ENCODE measurements at places on chromosomes 11 and 22. TPM values are rescaled to one million over a fixed set of nuclear protein-coding genes. Genes with fewer than 3 reads are reported as not detected.

Gene TRIM29
- total RNA-seq: 0.50 TPM

Gene P2RY2
- 19.7 TPM for total RNA-seq

Gene OR52E8
- total RNA-seq: not detected

DNA sequence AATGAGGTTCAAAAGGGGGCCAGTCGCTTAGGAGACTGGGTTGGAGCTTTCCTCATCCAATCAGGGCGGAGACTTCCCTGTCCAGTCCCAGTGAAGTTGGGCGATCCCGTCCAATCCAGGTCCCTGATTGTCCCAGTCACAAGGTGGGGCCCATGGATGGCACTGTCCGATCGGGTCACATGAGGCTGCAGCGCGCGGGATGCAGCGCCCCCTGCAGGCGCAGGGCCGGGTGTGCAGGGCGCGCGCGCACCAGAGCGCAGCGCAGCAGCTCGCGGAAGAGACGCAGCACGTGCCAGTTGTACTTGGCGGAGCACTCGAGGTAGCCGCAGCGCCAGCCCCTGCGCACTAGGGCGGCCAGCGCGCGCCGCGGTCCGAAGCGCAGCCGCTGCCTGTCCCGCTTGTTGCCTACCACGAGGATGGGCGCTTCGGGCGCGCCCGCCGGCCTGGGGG lies 2.3 kb downstream of the RASL10A start:
- peak; percentile 67 for DNase-seq

DNA sequence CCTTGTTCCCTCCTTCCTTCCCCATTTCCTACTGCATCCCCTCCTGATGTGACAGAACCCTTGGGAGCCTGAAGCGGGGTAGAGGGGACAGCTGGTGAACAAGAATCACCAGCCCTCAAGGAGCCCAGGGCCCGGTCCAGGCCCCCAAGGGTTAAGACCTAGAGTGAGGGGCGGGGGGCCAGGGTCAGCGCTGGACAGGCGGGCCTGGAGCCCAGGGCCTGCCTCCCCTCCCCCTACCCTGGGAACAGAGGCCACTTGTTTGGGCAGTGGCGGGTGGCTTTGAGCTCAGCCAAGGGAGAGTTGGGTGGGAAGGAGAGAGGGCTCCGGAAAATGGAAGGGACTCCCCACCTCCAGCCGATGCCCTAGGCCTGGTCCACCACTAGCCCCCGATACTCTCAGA lies 2.1 kb downstream of the ARAP1 start:
- DNase-seq: no peak

GRCh38 chr11:70510106-70510505 lies 111.8 kb downstream of the CTTN start:
- no peak for DNase-seq

GRCh38 chr22:17359501-17359900 lies 9.8 kb upstream of the CECR2 start:
- DNase-seq: no peak

DNA sequence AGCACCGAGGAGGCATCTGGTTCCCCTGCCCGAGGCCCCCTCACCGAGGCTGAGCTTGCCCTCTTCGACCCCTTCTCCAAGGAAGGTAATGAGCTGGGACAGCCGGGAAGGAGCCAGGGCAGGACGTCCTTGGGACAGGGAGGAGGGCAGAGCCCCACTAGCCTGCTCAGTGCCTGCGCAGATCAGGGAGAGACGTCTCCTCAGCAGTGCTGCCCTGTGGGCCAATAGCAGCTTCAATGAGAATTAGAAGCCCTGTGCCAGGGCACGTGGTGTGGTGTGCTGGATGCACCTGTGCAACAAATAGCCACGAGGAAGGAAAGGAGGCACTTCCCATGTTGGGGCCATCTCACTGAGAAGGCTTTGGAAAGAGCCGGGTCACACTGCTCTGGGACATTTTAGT lies 5.4 kb upstream of the SAC3D1 start:
- DNase-seq: no peak

GRCh38 chr11:36127550-36127949 lies 161.7 kb downstream of the COMMD9 start:
- no peak for DNase-seq

GRCh38 chr22:28143241-28143865 lies 224.3 kb upstream of the PITPNB start:
- DNase-seq: no peak

DNA sequence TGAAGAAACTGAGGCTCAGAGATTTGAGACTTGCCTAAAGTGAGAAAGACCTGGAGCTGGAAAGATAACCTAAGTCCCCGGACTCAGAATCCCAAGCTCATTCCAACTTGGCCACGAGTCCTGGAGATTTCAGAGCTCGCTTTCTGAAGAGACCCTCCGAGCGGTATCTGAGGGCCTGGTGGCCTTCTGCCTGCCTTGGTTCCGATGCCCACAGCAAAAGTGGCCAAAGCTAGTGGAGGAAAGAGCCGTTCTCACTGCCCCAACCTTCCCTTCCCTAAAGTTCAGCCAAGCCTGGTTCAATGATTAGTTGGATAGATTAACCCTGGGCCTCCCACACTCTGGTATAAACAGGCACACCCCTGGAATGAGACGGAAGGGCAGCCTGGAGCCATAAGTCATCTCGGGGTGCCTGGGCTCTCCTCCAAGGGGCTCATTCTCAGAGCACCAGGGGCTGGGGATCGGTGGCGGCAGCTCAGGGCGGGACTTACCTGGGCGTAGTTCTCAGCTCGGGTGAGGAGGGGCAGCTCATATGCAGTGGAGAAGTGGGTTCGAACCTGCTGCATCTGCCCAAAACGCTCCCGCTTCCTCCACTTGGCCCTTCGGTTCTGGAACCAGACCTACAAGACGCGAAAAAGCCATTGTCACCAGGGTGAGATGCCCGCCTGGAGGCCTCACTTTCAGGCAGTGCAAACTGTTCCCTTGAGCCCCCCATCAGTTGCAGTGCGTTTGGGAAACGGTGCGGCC lies 42.8 kb downstream of the ALX4 start:
- DNase-seq: no peak

DNA sequence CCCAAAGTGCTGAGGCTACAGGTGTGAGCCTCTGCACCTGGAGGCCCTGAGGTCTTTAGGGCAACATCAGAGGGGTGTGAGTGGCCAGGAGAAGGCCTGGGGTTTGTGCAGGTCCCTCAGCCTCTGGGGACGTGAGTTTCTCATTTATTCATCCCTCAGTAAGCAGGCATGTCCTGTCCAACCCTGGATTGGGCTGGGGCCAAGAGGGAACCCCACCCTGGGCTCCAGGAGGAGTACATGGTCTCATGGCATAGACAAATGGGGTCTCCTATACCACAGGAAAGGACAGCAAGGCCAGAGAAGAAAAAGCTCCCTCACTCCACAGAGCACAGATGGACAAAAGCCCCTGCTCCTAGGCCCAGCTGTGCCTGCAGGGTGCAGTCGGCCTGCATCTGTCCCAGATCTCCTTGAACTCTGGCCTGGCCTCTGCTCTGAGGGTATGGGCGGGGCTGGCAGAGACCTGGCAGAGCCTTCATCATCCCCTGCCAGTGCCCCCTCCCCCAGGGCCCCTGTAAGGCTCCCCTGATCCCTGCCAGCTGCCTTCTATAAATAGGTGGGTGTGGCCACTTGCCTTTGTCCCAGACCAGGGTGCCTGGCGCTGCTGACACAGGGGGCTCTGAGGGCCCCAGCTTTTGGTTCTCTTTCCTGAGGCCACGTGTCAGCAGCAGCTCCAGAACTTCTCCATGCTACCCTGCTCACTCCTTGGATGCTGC lies 34.6 kb downstream of the A4GALT start:
- peak; percentile 86 for DNase-seq

All from left ventricle myocardium superior (tissue), 1 donor.